ENCODE measurements at places on chromosomes 1 and 21. TPM values are rescaled to one million over a fixed set of nuclear protein-coding genes. Genes with fewer than 3 reads are reported as not detected.

DNA sequence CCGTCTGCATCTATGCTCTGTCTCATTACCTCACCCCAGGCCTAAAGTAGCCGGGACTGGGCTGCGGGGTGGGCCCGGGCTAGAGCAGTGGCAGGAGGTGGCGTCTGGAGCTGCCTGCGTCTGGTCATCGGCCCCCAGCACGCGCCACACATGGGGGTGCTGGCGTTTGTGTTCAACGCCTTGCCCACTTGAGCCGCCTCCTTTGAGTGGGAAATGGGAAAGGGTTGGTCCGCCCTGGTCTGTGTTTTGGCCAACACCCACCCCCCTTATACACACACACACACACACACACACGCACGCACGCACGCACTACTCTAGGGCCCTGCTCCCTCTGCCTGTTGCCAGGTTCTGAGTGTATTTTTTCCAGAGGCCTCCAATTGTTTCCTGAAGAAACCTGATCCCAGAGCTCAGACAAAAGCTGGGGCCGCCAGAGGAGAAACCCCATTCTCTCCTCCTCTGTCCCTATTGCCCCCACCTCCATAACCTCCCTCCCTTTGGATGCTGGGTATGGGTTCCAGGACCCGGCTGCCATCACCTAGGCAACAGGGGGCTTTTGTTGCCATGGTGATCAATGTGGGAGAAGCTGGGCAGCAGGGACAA is 10.1 kb downstream of the VANGL2 start:
- H3K4me3 ChIP-seq = no peak overlapping the region
- no peaks in the 10 kb centered on the region for H3K4me1 ChIP-seq
- no peak overlapping the region for H3K27ac ChIP-seq
- no peaks in the 10 kb centered on the region for H3K36me3 ChIP-seq
- no peak for DNase-seq

DNA sequence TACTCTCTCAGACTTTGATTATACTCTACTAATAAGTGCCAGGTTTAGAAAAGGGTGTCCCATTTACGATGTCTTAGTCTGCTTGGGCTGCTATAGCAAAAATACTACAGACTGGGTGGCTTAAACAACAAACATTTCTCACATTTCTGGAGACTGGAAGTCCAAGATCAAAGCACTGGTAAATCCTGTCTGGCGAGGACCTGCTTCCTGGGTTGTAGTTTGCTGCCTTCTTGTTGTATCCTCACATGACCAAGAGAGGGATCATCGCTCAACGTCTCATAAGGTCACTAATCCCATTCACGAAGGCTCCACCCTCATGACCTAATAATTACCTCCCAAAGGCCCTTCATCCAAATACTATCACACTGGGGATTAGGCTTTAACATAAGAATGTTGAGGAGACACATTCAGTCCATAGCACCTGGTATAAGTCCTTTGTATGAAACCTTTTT is 12.0 kb downstream of the PRDX6 start:
- DNase-seq = no peak
- H3K4me3 ChIP-seq = no peak overlapping the region

GRCh38 chr1:11977625-11978024 is 2.6 kb upstream of the MFN2 start:
- no peaks in the 10 kb centered on the region for H3K27me3 ChIP-seq
- peaks cover 15% of the 10 kb centered on the region for H3K4me1 ChIP-seq
- no peaks in the 10 kb centered on the region for H3K36me3 ChIP-seq
- no peak overlapping the region for H3K4me3 ChIP-seq
- DNase-seq = no peak

- no peaks in the 10 kb centered on the region for H3K27me3 ChIP-seq
- DNase-seq = no peak
- H3K36me3 ChIP-seq = no peaks in the 10 kb centered on the region
Measured at GRCh38 chr1:153959454-153959853, 1.0 kb upstream of the CRTC2 start.

The ADAMTS5 gene
- 32.7 TPM for total RNA-seq

All from uterus (tissue), 4 donors.